ENCODE measurements at places on chromosomes 4 and X. TPM values are rescaled to one million over a fixed set of nuclear protein-coding genes. Genes with fewer than 3 reads are reported as not detected.
A peak's percentile ranks its signal among the peaks of the same experiment; 100 is the strongest.

DNA sequence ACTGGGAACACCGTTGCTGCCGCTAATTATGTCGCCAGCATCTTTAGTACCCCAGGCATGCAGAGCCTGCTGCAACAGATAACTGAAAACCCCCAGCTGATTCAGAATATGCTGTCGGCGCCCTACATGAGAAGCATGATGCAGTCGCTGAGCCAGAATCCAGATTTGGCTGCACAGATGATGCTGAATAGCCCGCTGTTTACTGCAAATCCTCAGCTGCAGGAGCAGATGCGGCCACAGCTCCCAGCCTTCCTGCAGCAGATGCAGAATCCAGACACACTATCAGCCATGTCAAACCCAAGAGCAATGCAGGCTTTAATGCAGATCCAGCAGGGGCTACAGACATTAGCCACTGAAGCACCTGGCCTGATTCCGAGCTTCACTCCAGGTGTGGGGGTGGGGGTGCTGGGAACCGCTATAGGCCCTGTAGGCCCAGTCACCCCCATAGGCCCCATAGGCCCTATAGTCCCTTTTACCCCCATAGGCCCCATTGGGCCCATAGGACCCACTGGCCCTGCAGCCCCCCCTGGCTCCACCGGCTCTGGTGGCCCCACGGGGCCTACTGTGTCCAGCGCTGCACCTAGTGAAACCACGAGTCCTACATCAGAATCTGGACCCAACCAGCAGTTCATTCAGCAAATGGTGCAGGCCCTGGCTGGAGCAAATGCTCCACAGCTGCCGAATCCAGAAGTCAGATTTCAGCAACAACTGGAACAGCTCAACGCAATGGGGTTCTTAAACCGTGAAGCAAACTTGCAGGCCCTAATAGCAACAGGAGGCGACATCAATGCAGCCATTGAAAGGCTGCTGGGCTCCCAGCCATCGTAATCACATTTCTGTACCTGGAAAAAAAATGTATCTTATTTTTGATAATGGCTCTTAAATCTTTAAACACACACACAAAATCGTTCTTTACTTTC, 1.8 kb downstream of the UBQLN2 start:
- peak; percentile 43 for DNase-seq

DNA sequence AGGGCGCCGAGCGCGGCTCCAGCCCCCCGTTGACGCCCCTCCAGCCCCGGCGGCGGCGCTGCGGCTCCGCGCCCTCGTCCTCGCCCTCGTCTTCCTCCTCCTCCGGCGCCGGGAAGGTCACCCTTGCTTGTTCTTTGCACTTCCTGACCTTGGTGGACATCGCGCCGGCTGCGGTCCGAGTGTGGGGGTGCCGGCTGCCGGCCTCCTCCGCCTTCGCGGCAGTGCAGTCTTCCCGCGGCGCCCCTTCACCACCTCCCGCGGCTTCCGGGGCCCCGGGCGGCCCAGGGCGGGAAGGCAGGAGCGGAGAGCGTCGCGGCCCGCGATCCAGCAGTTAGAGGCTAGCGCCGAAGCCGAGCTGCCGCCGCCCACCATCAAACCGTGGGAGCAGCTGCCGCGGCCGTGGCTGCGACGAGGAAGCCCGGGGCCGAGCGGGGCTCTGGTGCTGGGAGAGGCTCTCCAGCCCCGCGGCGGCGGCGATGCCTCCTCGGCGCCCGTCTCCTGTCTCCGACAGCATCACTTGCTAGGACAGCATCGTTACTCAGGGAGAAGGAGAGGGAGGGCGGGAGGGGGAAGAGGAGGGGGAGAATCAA, at the start of gene TRPC3:
Gene TRPC3 (minus strand): TSS at position 540 of the 590 bp plus-strand sequence. CDS start 380 bp downstream, at position 160.
- peak; percentile 51 for DNase-seq

DNA sequence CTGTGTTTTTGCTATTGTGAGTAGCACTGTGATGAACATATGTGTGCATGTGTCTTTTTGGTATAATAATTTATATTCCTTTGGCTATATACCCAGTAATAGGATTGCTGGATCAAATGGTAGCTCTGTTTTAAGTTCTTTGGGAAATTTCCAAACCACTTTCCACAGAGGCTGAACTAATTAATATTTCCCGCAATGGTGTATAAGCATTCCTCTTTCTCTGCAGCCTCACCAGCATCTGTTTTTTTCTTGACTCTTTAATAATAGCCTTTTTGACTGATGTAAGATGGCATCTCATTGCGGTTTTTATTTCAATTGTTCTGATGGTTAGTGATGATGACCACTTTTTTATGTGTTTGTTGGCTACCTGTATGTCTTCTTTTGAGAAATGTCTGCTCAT, 247.7 kb upstream of the NDST3 start:
- no peak for DNase-seq

- no peak for DNase-seq
These were observed 76.7 kb downstream of the LRBA start for GRCh38 chr4:150938417-150938816.

GRCh38 chr4:114398410-114398809, 200.2 kb upstream of the UGT8 start:
- no peak for DNase-seq

GRCh38 chr4:152665691-152666395, 14.0 kb downstream of the TMEM154 start:
- DNase-seq: no peak

- DNase-seq: no peak
These were observed 41.2 kb downstream of the RELL1 start for GRCh38 chr4:37644962-37645361.

GRCh38 chr4:4727536-4727935, 131.9 kb upstream of the MSX1 start:
- DNase-seq: no peak

GRCh38 chr4:138401334-138401733, 159.2 kb upstream of the SLC7A11 start:
- no peak for DNase-seq

DNA sequence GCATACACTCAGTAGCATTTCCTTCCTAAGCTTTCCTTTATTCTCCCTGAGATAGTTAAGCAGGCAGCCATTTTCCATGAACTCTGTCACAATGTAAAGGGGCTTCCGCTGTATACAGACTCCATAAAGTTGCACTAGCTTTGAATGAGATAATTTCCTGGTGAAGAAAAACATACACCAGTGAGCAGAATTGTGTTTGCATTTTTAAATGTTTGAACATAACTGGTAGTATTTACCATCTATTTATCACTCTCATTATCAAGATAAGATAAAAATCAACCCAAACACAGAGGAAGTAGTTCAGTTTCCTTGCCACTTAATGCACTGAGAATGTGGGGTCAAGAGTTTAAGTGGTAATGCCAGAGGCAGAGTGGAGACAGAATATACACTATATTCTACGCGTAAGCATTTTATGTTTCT, 54.1 kb downstream of the TXK start:
- DNase-seq: no peak

DNA sequence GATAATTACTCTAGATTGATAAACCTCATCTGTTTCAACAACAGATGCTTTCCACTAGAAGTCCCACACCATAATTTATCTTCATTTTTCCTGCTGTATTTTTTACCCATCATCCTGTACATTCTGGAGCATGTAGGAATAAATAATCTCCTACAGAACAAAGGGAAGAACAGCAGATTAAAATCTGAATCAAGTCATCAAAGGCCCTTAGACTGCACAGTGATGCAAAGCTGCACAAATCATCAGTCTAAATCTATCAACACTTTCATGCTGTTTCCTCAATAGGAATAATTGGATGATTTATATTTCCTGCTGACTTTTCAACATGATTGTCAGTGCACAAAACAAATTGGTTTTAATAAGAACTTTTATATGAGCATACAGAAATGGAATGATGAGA, 1143.9 kb downstream of the STIM2 start:
- no peak for DNase-seq

GRCh38 chrX:118566359-118566758, 70.7 kb downstream of the DOCK11 start:
- DNase-seq: no peak

GRCh38 chr4:183099537-183100297, 660 bp downstream of the WWC2 start:
- peak; percentile 28 for DNase-seq

DNA sequence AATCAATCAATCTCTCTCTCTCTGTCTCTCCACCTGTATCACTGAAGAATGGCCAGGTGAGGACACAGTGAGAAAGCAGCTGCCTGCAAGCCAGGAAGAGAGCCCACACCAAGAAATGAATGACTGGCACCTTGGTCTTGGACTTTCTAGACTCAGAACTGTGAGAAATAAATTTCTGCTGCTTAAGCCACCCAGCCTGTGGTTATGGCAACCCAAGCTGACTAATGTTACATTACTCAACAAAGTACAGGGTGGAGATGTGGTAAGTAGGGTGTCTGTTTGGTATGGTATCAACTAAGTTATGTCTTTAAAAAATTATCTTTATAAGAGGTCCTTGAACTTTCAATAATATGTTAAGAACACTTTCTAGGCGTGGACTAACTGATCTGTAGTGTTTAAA, 159.3 kb downstream of the EPHA5 start:
- DNase-seq: no peak

DNA sequence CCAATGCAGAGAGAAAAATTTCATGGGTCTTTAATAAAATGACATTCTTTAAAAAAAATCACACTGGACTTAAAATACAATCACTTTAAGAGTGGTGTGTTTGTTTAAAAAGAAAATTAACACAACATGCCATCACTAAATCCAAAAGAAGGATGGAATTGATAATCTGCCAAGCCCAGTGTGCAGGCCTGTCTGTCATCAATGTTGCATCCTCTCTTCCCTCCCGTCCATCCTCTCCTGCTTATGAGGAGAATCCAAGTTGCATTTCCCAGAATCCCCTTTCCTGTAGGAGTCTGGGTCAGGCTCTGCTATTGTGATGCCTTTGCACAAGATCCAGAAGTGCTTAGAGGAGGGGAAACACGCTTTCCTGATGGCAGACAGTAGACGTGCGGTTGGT, 169.4 kb downstream of the MID1 start:
- no peak for DNase-seq

DNA sequence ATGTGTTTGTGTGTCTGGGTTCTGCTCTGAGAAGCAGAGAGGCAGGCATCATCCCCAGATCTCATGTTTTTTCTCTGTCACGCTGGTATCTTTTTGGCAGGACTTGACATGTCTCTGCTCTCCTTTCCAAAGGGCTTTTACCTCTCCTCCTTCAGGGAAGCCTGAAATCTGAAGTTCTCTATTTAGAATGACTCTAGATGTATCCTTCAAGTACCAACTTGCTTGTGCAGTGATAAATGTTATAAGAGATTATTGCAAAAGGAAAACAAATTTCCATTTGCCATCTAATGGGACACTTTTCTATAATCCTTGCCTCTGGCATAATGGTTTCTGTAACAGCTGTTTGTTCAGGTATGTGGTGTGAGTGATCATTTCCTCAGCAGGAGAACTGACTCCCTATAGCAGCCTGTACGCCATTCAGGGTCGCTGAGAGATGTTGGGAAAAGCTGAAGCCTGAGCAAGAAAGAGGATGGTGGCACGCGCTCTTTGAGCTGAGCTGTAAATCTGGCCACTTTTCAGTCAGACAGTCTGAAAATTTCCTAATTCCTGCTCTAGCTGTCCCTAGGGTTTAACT, 72.5 kb downstream of the CNGA2 start:
- no peak for DNase-seq

- DNase-seq: no peak
These were observed 9.1 kb upstream of the SLC9B2 start for GRCh38 chr4:103085555-103086196.

- no peak for DNase-seq
These were observed 303.5 kb downstream of the ANKRD50 start for GRCh38 chr4:124409044-124409443.

GRCh38 chrX:16082470-16083085, 40.8 kb upstream of the GRPR start:
- no peak for DNase-seq

GRCh38 chr4:8050555-8051206, 107.9 kb downstream of the ABLIM2 start:
- DNase-seq: no peak

- no peak for DNase-seq
These were observed 625.5 kb downstream of the TLL1 start for GRCh38 chr4:166498546-166498945.

DNA sequence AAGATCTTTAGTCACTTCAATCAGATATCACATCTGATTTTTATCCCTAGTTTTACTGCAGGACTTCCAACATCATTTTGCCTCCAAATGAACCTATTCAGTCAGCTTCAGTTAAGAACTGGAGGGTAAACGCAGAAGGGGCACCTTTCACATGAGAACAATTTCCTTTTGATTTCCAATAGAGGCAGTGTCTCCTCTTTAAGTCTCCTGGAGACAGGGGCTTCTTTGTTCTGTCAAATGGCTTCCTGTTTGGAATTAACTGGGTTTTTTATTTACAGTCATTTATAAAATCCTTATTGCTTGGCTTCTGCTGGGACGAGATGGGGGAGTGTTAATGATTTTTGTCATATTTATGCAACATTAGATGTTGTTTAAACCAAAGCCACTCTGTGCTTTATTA, 164.0 kb downstream of the STK32B start:
- no peak for DNase-seq

DNA sequence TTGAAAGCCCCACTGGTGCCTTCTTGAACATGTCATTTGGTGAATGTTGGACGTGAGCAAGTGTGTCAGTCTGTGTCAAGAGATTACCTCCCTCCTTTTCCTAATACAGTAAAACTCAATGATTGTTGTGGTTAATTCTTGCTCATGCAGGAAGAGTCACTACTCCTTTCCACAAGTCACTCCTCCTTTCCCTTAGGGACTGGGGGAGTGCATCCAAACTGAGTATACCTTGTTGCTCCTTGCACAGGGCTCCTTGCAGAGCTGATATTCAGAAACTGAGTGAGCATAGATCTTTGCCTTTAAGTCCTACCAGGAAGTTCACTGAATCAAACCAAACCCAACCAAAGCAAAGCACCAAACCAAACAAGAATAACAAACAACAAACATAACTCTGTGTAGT, 63.9 kb downstream of the GPR50 start:
- DNase-seq: no peak

SPATA4 gene
- not detected for total RNA-seq

PLP1 gene
- total RNA-seq: not detected

TEX13D gene
- total RNA-seq: not detected

SRPK3 gene
- not detected for total RNA-seq

ZCCHC18 gene
- total RNA-seq: 0.77 TPM

HMX1 gene
- not detected for total RNA-seq

NDUFA1 gene
- 103 TPM for total RNA-seq
